Stimulated activated naive B cell treated with anti-CD40 and anti-IgM and Interleukin-4, amounts not matched to agents 10 μg/mL and 1 μg/mL and 100 μg/mL, for 72 hours (primary cell): ENCODE measurements at places on chromosomes 16 and 17.

DNA sequence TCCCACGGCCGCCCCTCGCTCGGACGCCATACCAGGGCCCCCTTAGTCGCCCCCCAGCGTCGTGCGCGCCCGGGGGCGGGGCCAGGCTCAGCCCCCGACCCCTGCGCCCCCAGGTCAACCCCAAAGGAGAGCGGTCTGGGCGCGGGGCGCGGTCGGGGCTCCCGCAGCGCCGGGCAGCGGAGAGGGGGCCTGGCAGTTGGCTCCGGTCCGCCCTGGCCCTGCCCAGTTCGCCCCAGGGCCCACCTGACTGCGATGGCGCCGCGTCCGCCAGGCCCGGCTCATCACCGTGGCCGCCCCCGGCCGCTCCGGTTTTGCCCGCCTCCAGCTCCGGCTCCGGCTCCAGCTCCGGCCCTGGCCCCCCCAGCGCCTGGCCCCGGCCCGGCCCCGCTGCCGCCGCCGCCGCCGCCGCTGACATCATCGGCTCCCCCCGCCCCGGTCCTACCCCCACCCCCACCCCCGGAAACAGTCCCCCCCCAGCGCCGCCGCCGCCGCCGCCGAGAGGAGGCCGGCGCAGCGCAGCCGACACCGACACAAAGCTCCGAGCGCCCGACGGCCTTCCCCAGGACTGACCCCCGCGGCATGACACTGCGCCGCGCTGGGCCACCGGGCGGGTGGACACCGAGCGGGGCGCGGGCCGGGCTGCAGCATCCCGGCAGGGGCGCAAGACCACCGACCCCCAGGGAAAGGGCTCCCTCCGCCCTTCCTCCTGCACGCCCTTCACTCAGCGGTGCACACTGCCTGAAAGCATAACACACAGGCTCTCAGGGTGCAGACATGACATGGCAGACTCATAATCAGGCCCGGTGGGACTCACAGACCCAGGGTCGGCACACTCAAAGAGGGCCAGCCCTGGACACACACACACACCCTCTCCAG, at the start of gene ZBTB4:
ZBTB4 (minus strand) TSS at position 419 of the 876 bp plus-strand sequence. CDS start 12,830 bp downstream, outside the sequence.
- DNase-seq: peak; percentile 29

DNA sequence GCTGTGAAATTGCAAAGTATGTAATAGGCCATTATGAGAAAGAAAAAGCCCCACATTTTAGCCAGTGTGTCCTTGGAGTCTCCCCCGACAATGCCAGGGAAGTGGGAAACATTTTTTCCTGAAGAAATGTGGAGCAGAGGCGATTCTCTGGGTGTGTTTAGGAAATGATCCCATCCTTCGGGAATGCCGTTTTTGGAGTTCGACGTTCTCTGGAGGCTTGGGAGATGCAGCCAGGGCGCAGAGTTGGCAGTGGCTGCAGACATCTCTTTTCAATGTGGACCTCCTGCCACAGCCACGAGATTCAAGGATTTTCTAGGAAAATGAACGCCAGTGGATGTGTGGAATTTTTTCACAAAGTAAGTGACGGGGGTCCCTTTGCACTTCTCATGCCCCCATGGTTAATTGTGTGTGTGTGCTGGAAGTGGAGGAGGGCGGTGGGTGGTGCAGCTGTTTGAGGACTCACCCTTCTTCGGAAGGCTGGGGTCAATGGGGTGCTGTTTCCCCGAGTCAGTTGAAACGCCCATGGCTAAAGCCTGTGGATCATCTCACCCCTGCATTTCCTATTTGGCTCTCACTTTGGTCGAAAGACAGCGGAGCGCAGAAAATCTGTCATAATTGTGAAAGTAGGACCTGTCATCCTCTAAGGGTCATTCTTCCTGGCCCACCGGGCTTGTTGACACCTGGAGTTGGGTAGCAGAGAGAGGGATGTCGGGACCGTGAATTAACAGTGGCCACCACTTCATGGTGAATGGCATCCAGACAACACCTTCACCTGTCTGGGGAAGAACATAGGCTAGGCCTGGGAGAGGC, 73.2 kb downstream of the CMIP start:
- DNase-seq: no peak

DNA sequence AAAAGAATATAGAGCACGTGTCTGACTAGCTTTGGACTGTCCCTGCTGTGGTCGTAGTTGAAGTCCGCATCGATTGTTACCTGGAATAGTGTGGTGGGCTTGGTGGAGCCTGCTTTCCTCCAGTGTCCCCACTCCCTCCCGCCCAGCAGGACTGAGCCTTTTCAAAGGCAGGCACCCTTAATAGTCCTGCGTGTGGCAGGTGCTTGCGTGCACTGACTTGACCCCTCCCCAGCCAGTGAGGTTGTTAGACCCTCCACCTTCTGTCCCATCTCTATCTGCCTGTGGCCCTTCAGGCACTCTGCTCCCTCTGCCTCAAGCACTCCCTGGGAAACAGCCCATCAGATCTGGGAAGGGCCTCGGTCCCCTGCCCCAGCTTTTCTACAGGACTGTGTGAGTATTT, 36.6 kb downstream of the TMEM11 start:
- DNase-seq: no peak

- DNase-seq: peak; percentile 35
These were observed 35.8 kb upstream of the BCAS3 start for GRCh38 chr17:60641810-60642220.

GRCh38 chr17:43360376-43360738, 38.4 kb upstream of the ARL4D start:
- DNase-seq: no peak

DNA sequence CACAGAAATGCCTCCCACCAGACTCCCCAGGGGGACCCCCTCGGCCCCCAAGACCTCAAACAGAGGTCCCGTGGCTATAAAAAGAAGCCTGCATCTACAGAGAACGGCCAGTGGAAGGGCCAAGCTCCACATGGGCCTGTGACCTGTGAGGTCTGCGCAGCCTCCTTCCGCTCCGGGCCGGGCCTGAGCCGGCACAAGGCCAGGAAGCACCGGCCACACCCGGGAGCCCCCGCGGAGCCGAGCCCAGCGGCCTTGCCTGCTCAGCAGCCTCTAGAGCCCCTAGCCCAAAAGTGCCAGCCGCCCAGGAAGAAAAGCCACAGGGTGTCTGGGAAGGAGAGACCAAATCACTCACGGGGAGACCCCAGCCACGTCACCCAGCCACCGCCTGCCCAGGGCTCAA, 18.3 kb upstream of the ZFPM1 start:
- no peak for DNase-seq
